ENCODE measurements at places on chromosomes 1 and 21. TPM values are rescaled to one million over a fixed set of nuclear protein-coding genes. Genes with fewer than 3 reads are reported as not detected.

DNA sequence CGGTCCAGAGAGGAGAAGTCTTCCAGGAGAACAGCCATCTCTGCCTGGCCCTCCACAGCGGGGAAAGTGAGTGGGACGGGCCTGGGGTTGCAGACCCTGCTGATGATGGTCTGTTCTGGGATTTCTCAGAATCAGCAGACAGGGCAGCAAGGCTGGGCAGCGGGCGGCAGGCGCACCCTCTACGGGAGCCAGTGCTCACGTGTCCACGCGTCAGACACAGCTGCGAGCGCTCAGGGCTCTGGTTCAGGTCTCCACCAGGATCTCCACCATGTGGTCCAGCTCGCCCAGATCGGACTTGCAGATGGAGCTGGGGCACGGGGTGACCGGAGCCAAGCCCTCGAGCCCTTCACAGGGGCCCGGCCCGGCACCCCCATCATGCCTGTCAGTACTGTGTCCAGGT is 5.5 kb downstream of the CLCA4 start:
- no peak for DNase-seq

DNA sequence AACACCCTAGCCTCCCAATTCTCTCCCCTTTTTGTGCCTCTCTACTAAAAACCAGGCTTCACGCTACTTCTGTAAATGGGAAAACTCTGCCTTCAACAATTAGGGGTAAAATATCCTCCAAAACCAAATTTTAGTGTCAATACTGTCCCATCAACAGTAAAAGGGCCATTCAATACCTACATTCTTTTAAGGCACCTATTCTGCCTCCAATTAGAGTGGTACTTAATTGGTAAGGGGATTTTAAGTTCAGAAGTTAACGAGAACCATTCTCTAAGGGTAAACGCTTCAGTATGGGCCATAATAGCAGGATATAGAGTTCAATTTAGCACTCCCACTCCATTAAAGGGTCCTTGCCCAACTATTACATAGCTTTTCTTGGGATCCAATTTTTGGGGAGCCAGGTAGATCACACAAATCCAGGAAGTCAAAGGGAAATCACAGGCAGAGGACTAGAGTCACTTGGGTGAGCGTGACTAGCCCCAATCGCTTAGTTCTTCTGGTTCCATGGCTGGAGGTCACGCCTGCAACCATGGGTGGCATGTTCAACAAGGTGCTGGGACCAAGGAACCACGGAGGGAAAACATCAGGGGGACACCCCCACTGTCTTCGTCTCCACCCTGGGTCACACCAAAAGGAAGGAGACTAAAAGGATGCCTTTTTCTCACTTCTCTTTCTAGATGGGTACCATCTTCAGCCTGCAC is 20.1 kb upstream of the BSDC1 start:
- no peak for DNase-seq

The LDLRAD1 gene
- total RNA-seq: not detected

The RIMS3 gene
- total RNA-seq: 1.0 TPM

The COL11A1 gene
- not detected for total RNA-seq
